DMS 273 treated with DMSO at 0.1 percent for 48 hours (cell line): ENCODE measurements at places on chromosomes 2 and 18.

GRCh38 chr2:58634653-58635370 is 393.7 kb upstream of the FANCL start:
- DNase-seq = no peak

GRCh38 chr2:203809084-203809521 is 58.5 kb upstream of the CTLA4 start:
- DNase-seq = no peak

GRCh38 chr2:179655627-179656026 is 205.8 kb downstream of the ZNF385B start:
- no peak for DNase-seq

- DNase-seq = no peak
Measured at GRCh38 chr2:143422681-143423080, 293.5 kb downstream of the ARHGAP15 start.

- DNase-seq = no peak
Measured at GRCh38 chr18:5890331-5891183, 4.8 kb downstream of the TMEM200C start.

GRCh38 chr2:128664499-128664971 is 345.9 kb upstream of the HS6ST1 start:
- no peak for DNase-seq

DNA sequence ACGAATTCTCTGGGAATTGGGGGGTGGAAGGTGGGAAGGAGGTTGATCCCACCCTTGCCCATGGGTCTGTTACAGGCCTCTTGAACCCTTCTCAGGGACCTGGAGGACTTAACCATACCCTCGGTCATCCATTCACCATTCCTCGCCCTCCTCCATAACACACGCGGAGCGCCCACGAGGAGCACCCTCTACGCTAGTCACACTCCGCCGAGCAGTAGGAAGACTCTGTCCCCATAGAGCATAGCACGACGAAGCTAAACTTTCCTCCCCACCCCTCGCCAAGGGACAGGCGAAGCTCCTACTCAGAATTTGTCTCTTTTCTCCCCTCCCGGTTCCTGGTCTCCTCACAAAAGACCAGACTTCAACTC is 611 bp upstream of the ITSN2 start:
- DNase-seq = no peak

DNA sequence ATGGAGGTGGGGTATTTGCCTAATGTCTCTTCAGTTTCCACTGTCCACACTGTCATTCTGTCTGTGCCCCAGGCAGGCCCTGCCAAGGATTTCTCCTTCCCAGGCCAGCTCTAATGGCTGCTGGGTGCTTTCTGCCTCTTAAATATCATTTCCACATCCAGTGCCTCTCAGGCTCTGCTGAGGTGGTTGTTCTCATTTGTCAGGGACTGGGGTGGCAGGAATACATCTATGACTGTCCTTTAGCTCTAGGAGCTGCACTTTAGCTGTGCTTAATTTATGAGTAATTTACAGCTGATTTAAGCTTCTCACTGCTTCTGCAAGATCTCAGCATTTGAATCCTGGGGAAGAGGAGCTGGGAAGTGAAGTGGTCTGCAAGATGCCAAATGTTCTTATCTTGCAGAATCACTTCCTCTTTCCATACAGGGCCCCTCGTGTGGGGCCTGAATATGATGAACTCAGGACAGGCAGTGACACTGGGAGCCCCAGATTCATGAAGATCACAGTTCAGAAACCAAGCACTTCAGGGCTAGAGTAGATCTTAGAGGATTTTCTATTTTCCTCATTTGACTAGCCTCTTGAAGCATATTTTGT is 150.2 kb downstream of the FSHR start:
- DNase-seq = no peak

DNA sequence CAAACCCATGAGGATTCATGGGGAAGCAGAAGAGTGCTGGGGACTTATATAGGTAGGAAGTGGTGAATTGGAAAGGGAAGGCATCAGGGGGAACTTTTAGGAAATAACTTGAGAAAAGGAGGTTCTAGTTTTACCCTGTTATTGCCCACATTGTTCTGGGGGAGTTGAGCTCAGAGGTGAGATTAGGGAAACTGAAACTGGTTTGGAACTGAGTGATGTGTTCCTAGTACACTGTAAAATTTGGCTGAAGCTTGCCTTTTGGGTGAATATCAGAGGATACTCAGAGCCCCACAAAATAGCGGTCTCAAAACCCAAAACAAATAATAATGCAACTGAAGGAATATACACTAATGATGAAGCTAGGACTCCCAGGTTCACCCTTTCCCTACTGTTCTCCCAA is 39.6 kb upstream of the APOB start:
- DNase-seq = no peak

DNA sequence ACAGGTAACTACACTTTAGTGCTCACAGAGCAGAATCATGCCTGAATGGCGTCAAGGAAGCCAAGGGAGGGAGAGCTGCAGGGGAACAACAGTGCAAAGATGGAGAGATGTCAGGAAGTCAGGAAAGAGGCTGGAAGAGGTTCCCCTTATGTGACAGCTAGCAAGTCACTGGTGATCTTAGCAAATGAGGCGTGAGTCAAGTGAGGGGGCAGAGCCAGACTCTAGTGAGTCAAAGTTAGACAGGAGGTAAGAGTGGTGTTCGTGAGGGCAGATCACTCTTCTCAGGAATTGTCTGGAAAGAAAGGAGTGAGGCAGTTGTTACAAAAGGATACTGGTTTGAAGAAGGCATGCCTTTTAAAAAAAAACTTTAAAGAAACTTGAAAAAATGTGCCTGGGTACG is 87.1 kb downstream of the MEP1B start:
- DNase-seq = no peak

- no peak for DNase-seq
Measured at GRCh38 chr18:39655341-39655740, 2089.7 kb upstream of the CELF4 start.

DNA sequence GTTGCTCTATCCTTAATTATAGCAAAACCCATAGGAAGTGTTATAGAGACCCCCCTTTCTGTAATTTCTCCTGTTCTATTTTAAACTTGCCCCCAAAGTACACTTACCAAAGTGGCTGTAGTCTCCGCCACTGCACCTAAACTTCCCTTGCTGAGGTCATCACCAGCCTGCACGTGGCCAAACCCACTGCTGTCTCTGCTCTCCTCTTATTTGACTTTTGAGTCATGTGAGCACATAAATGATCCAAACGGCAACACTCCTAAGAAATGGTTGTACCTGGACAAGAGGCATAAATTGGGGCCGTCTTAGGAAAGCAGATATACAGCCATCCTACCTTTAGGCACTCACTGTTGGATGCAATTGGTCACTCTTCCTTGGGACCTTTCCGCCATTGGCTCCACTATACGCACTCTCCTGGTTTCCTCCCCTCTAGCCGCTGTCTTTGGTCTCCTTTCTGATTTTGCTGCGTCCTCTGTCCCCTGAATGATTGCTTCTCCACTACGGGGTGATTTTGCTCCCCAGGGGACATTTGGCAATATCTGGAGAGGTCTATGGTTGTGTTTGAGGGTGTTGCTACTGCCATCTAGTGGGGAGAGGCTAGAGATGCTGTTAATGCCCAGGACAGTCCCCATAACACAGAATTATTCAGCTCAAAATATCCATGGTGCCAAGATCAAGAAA is 19.2 kb upstream of the IL36G start:
- peak; percentile 45 for DNase-seq

- DNase-seq = no peak
Measured at GRCh38 chr2:181784556-181784955, 104.2 kb upstream of the NEUROD1 start.

GRCh38 chr18:67132919-67133318 is 383.6 kb downstream of the DSEL start:
- no peak for DNase-seq

DNA sequence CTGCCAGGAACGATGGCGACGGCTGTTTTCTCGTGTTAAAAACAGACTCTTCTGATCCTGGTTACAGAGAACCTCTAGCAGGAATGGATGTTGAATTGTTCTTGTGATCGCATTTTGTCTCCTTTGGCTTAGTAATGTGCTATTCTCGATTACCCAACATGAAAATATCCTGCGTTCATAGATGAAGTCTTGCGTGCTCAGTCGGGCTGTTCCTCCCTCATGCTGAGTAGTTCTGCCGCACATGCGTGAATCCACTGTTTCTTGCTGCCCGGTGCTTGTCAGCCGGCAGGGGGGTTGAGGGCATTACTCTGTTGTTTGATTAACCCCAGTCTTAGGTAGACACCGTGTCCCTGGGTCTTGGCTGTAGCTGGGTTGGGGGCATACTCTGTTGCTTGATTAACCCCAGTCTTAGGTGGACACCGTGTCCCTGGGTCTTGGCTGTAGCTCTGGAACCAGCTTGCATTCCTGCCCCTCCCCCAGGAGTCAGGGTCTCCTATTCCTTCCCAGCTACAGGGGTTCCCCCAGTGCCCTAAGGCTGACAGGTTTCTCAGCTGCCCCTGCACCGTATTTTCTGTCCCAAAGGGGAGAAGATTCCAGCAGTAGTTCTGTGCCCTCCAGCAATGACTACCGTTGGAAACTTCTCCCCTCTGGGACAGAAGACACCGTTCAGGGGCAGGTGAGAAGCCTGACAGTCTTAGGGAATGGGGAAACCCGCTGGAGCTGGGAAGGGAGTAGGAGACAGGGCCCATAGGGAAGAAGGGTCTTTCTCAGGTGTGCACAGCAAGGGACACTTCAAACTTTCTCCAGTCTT is 22.1 kb upstream of the ASB1 start:
- no peak for DNase-seq

GRCh38 chr18:23810396-23810795 is 121.1 kb downstream of the LAMA3 start:
- DNase-seq = no peak

GRCh38 chr2:24276349-24276899 is 83.9 kb downstream of the ITSN2 start:
- DNase-seq = no peak

GRCh38 chr18:9996094-9996493 is 82.3 kb downstream of the VAPA start:
- DNase-seq = no peak

DNA sequence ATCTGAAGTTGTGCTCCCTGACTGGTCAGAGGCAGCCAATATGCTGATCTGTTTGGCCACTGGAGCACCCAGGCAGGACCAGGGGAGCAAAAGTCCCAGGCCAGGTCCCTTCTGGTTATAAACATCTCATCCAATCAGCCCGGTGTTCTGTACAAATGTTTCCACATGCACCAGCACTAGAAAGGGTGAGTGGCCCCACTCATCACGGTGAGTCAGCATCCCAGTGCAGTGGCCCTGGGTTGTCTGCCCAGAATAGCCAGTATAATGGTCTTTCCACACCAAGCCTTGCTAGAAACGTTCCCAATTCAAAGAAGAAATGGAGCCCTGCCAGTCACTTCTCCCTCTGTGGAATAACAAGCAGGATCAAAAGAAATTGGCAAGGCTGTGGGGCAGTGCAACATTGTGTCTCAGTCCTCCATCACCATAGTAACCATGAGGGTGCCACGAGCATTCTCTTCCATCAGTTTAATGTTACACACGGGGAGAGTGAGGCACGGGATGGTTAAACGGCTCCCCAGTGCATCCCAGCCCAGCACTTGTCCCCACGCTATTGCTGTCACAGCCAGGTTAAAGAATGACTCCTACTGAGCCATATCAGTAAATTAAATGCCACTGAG is 174.9 kb downstream of the SEPTIN10 start:
- DNase-seq = no peak

- DNase-seq = no peak
Measured at GRCh38 chr2:112730791-112731190, 10.0 kb downstream of the NT5DC4 start.

GRCh38 chr2:239523954-239524330 is 123.1 kb upstream of the HDAC4 start:
- no peak for DNase-seq

DNA sequence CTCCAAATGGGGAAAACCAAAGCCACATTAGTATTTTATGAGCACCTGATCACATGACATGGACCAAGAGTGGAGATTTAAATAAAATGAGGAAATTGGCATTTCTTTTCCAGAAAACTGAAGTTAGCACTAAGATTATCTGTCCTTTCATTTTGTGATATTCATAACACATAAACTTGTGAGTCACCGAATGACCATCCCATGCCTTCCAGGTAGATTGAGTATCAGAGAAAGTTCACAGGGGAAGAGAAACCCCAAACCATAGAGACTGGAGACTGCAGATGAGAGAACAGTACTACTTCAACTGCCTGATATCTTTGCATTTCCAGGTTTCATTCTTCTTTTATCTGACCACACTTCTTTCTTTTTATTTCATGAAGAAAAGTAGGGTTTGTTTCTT is 176.3 kb upstream of the LRP1B start:
- DNase-seq = no peak

- no peak for DNase-seq
Measured at GRCh38 chr2:20573620-20574422, 77.1 kb downstream of the HS1BP3 start.
